ENCODE measurements at places on chromosomes 11 and 22.

GRCh38 chr11:2706321-2706720 lies 6.5 kb upstream of the KCNQ1OT1 start:
- DNase-seq: no peak

DNA sequence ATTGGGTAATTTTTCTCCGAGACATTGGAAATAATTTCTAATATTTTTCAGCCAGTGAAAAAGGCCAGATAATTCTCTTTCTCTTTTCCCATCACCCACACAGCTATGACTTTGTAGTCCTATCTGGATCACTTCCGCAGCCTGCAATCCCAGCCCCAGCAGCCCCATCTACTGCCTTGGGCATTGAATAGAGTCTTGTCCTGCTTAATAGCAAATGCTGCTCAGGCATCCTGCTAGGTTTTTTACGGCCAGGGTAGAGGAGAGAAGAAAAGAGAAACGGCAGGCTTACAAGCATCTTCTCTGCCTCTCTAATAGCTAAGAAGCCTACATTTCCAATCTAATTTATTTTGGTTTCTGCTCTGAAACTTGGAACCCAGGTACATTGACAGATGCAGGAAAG lies 154.3 kb upstream of the B3GAT1 start:
- no peak for DNase-seq

GRCh38 chr22:40920526-40920925 lies 30.7 kb upstream of the RBX1 start:
- DNase-seq: no peak

DNA sequence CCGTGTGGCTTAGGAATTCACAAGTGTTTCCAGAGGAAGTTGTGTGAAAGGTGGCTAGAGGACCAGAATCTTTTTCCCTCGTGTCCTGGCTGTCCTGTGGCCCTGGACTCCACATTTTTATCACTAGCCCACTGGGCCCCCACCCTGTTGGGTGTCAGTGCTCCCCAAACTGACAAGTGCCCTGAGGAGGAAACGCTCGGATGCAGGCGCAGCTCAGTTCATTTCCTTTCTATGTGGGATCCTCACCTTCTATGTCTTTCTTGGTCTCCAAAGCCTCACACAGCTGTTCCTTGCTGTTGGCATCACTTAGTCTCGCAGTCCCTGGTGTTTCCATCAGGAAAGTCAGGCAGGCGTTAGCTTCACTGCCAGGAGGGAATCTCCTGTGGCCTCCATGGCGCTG lies 68.0 kb upstream of the KCNQ1OT1 start:
- DNase-seq: no peak

GRCh38 chr22:45205276-45205925 lies 35.3 kb downstream of the KIAA0930 start:
- no peak for DNase-seq

DNA sequence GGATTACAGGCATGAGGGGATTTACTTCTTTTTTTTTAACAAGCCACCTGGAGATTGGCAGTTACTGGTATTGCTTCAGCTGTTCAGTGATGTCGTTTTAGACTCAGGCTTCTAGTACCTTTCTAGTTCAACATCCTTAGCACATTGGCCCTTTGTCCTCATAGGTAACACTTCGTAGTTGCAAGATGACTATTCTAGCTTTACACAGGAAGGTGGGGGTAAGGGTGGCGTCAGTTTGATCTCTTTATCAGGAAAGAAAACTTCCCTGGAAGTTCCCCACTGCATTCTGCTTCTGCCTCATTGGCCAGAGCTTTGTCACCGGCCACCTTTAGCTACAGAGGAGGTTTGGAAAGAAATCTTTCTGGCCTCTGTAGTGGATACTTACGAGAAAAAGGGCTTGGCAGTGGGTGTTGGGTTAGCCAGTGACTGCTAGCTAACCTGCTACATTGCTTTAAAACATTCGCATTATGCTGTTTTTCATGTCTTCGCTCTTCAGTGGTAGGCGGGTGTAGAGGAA lies 40.7 kb downstream of the SFI1 start:
- no peak for DNase-seq

DNA sequence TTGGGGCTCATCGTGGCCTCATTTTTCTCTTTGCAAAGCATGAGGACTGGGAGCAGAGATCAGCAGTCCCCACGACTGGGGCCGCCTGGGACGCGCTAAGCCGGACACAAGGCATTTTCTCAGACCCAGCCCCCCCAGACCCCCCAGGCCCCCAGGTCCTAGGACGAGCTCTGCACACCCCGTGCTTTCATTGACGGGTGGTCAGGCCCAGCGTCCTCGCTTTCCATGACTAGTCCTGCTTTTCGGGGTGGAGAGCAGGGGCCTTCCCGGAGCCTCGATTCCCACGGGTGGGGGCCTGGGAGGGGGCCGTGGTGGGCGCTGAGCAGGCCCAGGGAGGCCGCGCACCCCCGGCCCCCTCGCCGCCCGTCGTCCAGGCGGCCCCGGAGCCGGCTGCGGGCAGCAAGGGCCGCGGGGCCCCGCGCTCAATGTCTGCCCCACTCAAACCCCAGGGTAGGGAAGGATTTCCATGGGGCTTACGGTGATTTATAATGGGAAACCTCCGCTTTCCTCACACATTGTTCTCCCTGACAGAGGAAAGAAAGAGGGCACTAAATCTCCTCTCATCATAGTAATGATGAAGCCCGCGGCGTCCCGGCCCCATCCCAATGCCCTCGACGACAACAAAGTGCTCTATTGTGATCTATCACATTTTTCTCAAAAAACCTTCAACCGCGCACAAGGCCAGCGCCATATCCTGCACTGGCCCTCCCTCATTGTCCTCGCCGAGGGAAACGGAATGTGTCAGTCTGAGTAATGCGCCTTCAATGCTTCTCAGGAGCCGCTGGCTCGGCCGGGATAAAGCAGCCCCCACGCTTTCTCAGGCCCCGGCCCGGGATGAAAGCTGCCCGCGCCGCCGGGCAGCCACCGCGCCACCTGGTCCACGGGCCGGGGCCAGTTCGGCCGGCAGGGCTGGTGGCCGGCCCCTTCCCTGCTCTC lies 10.4 kb upstream of the LINC01488 start:
- no peak for DNase-seq

DNA sequence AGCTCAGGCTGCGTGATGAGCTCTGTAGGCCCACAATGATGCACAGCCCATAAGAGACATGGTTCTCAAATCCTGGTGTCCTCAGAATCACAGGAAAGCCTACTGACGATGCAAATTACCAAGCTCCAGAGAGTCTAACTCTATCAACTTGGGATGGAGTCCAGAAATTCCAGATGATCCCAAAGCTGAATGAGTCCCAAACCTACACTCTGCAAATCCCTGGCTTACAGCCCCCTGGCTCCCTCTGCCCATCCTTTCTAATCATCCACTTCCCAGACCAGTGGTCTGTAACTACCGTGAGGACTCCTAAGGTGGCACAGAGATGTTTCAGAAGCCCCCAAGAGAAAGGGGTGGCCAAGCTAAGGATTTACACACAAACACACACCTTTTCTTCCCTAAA lies 13.5 kb downstream of the ARFGAP2 start:
- DNase-seq: no peak

GRCh38 chr11:18706330-18707243 lies 8.0 kb downstream of the TMEM86A start:
- peak; percentile 61 for DNase-seq

DNA sequence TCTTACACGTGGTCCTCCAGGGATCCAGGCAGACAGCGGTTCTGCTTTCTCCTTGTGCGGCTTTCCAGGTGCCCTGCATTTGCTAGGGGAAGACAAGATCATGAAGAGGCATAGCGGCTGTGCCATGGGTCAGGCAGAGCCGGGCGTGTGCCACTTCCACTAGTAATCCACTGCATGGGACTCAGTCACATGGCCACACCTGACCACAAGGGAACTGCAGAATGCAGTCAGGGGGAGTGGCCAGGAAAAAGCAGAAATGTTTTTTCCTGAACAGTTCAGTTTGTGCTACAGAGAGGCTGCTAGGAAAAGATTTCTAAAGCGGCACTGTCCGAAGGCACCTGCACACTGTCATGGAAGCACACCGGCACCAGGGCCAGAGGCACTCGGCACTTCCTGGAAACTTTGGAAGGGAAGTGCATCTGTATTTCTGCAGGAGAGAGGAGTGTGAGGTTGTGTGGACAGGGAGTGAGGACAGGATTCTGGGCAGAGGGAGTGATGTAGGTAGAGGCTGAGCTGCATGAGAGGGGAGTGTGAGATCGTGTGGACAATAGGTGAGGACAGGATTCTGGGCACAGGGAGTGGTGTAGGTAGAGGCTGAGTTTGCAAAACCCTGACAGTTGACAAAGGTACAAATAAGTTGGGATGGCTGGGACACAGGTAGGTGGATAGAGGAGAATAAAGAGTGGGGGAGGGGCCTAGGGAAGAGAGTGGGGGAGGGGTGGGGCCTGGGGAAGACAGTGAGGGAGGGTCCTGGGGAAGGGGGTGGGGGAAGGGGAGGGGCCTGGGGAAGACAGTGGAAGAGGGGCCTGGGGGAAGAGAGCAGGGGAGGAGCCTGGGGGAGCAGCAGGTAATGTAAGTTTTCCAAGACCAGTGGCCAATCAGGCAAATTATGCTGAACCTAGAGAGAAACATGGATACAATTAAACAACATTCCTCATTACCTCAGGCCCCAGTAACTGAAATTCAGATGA lies 1436.3 kb downstream of the TBC1D22A start:
- DNase-seq: no peak

GRCh38 chr11:69617682-69618081 lies 23.3 kb upstream of the CCND1 start:
- DNase-seq: no peak

DNA sequence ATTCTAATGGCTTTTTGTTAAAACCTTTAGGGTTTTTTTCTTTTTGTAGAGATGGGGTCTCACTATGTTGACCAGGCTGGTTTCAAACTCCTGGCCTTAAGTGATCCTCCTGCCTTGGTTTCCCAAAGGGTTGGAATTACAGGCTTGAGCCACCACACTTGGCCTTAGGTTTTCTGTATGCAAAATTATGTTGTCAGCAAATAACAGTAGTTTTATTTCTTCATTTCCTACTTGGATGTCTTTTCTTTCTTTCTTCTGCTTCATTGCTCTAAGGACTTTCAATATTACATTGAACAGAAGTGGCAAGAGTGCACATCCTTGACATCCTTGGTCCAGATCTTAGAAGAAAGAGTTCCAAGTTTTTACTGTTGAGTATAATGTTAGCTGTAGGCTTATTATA lies 52.8 kb downstream of the CCDC81 start:
- no peak for DNase-seq

GRCh38 chr11:34216706-34217105 lies 111.3 kb downstream of the NAT10 start:
- no peak for DNase-seq
